D721Med (cell line): ENCODE measurements at places on chromosomes 3 and 15.

DNA sequence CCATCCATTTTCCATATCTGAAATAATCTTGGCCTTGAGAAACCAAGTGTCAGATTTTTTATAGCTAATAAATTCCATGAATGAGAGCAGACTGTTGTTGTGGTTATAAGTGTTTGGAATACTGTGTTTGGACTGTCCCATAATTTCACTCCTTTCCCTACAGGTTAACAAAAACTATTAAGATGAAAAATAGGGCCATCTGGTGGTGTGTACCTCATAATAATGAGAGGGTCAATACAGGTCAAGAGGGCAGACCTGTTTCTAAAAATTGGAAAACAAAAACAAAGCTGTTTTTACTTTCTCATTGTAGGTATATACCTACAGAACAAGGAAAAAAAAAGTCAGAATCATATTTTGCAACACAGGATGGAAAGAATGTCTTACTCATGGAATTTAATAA is 553.8 kb upstream of the SGO1 start:
- no peak for DNase-seq

DNA sequence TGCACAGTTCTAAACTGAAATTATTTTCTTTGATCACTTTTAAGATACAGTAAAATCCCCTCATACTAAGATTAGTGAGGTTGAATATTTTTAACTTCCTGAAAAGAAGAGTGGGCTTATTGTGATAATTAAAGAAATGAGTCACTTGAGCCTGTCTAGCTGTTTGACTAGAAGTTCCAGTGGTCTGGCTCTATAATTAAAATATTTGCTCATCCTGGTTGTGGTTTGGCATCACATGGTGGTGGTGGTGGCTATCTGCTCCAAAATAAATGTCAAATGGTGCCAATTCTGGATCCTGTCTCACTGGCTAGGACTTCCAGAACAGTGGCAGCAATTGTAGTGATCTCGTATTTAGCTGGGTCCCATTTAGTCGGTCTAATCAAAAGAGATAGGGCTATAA is 8.6 kb upstream of the TEX9 start:
- DNase-seq = no peak

DNA sequence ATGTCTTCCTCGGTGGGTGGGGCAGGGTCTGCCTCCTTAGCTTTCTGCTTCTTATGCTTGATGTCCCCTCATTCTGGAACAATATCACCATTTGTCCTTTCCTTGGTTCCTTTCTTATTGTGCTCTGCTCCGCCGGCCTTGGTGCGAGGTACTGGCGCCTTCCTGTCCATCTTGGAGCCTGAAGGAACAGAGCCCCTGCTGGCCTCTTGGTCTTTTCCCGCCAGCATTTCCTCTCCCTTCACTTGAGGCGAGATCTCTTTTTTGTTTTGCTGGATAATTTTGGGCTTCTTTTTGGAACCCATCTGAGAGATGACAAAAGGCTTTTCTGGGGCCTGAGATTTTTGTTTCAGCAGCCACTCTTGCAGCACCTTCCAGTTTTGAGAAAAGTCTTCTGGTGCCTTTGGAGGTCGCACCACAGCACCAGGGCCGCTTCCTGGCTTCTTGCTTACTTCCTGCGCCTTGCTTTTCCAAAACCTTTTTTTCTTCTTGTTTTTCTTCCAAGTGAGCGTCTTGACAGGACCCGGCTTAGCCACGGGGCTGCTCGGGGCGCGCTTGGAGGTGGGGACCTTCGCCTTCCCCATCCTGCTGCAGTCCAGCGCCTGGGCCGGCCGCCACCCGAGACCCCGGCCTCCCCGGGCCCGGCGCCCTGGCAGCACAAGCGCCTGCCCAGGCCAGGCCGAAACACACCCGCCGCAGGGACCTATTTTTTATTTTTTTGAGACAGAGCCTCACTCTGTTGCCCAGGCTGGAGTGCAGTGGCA is 127.1 kb downstream of the KLF13 start:
- no peak for DNase-seq

DNA sequence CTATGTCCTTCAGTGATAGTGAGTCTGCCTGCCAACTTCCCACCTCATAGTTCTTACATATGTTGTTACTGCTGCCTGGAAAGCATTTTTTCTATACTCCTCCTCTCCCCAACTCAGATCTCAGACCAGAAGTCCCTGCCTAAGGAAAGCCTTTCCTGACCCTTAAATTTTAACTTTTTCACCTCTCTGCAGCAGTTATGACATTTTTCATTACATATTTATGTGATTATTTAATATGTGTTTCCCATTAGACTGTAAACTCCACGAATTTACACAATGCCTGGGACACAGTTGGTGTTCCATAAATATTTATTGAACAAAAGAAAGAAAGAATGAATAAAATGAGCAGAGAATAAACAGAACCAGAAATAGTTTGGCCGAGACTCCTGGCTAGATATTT is 125.5 kb downstream of the MITF start:
- no peak for DNase-seq

- no peak for DNase-seq
Observed at GRCh38 chr3:168405288-168405687, 309.6 kb upstream of the GOLIM4 start.
